Activated T-cell treated with anti-CD3 and anti-CD28 coated beads, Interleukin-2, amount 50 U/mL, for 24 hours (primary cell): ENCODE measurements at places on chromosomes 16 and 17.
A peak's percentile ranks its signal among the peaks of the same experiment; 100 is the strongest.

DNA sequence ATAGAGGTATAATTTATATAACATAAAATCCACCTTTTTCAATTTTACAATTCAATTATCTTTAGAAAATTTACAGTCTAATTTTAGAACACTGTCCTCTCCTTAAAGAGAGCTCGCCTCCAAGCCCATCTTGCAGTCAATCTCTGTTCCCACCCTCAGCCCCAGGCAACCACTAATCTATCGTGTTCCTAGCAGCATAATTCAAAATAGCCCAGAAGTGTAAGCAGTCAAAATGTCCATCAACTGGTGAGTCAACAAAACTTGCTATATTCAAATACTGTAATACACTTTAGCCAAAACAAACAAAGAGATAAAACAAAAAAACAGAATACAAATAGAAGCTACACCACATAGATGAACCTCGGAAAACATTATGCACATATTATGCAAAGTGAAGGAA lies 1006.8 kb upstream of the EEF2KMT start:
- DNase-seq, result no peak

DNA sequence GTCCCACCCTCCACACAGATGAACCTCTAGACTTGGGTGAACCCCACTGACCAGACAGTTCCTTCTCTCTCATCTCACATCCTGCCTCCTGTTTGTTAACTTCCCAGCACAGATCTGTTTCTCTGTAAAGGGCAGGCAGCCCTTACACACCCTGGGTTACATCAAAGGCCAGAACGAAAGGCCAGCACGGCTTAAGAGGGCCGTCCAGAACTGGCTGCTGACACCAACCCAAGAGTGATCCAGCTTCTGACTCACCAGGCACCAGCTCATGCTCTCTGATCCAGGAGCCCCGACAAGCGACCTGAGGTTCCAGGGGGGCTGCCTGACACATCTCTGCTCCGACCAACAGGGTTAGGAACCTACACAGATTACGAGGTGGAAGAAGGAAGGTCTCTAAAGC lies 86.9 kb downstream of the MRM3 start:
- DNase-seq, result no peak

GRCh38 chr16:60636117-60636516 lies 1400.1 kb downstream of the CDH8 start:
- DNase-seq, result no peak

GRCh38 chr17:73535746-73536145 lies 108.5 kb downstream of the SDK2 start:
- DNase-seq, result no peak

DNA sequence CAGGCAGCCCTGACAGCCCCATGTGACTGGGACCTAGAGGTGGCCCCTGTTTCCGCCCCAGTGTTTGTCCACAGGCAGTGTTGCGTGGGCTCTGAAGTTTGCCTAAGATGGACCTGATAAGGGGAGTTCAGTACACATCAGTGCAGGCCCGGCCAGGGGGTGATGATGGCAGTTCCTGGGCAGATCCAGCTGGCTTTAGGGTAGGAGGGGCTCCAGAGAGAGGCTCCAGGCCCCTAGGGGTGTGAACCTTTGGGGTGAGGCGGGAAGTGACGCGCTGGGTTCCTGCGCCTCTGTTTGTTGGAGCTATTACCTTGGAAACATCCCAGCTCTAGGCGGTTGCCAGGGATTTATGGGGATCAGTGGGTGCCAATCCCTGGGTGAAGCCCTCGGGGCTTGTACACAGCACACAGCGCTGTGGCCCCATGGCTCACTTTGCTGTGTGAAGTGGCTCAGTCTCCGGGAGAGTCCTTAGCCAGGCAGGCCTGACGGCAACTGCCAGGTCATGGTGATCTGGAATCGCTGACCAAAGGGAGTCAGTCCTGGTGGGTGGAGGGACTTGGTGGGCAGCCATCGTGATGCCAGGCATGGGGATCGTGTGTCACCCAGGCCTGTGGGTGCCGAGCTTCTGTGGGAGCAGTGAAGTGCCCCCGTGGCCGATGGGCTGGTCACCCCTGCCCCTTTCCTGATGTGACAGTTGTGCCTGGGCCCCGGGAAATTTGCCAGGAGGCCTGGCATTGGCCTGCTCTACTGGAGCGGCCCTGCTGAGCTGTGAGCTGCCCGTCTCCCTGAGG lies 146.1 kb downstream of the SEC14L1 start:
- no peak for DNase-seq

- DNase-seq, result peak; percentile 12
These were observed 14.9 kb upstream of the ADGRG1 start for GRCh38 chr16:57613514-57613913.

GRCh38 chr17:47278561-47278960 lies 24.9 kb downstream of the ITGB3 start:
- no peak for DNase-seq

GRCh38 chr17:72388765-72389473 lies 268.1 kb downstream of the SOX9 start:
- no peak for DNase-seq

DNA sequence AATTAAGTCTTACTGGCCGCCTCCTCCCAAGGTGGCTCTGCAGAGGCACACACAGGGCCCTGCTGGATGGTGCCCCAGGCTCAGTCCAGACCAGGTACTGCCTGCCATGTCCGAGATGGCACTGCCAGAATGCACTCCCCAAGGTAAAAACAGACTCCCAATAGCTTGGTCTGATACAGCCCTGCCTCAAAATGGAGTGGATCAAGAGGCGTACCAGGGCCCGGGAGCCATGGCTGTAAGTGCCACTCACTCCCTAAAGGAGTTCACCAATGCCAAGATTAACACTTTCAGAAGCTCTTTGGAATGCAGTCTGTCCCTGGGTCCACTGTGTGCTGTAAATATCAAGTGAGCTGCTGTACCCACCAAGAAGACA lies 576 bp upstream of the MYO18A start:
- no peak for DNase-seq

DNA sequence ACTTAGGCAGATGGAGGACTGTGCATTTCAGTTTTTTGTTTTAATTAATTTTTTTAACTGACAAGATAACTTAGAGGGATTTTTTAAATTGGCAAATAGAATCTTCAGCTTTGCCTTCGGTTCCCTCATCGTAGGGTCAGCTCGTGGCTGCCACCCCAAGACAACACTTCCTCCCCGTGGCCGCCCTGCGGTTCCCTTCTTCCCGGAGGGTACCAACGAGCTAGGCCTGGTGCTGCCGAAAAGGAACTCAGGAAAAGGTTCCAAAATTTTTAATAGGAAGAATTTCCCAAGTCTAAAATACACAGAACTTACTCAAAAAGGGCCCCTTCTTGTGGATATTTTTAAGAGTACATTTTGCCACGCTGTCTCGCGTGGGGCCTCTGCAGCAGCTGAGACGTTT lies 210.4 kb upstream of the CHMP6 start:
- peak; percentile 41 for DNase-seq

GRCh38 chr17:64056269-64057005 lies 36.0 kb upstream of the ICAM2 start:
- no peak for DNase-seq

DNA sequence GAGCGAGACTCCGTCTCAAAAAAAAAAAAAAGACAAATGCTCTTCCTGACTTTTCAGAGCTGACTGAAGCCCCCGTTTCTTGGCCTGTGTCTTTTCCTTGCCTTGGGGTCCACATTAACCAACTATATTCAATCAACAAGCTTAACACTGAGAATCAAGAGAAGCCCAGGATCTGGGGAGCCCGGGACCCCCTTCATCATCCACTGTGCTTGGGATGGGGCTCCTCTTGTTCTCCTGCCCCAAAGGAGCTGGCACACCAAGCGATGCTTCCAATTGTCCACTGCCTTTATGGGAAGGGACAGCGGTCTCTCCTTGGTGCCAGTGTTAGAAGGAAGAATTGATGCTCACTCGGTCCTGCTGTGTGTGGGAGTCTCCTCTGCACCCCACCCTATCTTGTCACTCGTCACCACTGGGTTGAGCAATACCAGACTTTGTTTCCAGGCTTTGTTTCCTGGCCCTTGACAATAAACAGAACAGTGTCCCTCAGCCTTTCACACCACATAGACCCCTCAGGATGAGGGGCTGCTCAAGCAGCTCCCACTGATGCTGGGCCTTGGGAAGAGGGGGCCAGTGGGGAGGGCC lies 146.7 kb downstream of the KCNJ12 start:
- DNase-seq, result no peak

DNA sequence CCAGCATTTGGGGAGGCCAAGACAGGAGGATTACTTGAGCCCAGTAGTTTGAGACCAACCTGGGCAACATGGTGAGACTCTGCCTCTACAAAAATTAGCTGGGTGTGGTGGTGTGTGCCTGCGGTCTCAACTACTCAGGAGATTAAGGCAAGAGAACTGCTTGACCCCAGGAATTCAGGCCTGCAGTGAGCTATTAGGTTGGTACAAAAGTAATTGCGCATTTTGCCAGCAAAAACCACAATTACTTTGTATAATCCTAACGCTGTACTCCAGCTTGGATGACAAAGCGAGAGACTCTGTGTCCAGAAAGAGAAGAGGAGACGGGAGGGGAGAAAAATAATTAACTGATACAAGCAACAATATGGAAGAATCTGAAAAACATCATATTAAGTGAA lies 32.7 kb downstream of the YWHAE start:
- DNase-seq, result no peak

DNA sequence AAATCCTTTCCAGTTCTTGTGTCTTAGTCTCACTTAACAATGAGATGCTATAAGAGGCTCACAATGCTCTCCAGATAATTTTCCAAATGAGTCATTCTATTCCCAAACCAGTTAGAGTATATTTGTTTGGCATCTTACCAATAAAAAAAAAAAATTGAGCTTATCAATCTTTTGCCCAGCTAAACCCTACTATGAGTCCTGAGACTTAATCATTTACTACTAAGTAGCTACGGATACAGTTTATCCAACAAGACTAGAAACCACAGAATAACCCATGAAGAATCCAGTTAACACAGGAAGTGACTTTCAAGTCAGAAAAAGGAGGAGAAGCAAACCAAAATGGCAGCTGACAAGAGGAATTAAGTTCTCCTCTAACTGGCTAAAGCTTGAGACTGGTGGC lies 330.3 kb upstream of the XYLT1 start:
- no peak for DNase-seq

GRCh38 chr17:44280392-44280937 lies 12.5 kb upstream of the SLC4A1 start:
- DNase-seq, result no peak

GRCh38 chr17:78616946-78617345 lies 39.8 kb upstream of the DNAH17 start:
- DNase-seq, result no peak

DNA sequence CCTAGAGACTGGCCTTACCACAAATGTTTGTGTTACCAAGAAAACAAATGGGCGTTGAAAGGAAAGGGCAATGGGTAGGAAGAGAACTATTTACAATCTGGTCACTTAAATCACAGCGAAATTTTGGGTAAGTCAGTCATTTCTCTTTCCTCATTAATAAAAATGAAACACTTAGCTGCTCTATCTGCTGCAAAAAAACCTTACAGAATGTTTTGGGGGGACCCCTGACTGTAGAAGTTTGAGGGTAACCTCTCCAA lies 742 bp upstream of the NUTF2 start:
- no peak for DNase-seq

DNA sequence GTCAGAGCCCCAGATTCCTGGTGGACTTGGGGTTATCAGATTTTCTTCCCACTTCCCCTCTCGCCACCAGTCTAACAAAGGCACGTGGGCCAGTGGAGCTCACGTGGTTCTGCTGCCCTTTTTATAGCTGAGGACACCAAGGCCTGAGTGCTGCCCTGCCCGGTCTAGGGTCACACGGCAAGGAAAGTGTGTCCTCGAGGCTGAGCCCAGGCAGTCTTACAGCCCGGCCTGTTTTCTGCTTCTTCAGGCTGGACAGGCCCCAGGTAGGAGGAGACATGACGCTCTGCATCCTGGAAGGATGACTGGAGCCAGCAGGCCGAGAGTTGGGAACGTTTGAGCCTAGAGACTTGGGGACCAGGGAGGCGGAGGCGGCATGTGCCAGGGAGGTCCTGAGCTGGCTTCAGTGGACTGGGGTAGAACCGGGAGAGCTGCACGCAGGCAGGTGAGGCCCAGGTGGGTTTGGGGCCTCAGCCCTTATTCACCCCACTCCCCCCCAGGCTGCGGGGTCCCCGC lies 3.5 kb downstream of the CTRB1 start:
- DNase-seq, result no peak

- DNase-seq, result no peak
These were observed 946 bp upstream of the TMEM256 start for GRCh38 chr17:7404737-7405349.

DNA sequence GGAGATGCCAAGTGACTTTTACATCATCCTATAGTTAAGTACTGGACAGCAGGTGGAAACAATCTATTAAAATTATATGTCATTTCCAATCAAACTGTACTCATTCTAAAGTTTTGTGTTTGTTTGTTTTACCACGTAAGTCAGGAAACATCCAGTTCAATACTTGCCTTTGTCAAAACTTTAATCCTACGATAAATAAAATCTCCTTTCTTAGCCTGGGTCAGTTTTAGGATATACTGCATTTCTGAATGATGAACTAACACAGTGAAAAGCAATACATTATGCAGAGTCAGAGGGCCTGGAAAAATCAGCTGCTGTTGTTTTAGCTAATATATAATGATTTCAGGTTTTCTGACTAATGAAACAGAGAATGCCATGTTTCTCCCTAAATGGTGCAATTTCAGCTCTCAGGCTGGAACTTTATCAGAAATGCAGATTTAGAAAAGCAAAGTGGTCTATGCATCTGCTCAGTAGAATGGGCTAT lies 756.4 kb downstream of the CDH11 start:
- DNase-seq, result no peak

- DNase-seq, result no peak
These were observed 18.5 kb upstream of the GGA2 start for GRCh38 chr16:23528644-23529310.

DNA sequence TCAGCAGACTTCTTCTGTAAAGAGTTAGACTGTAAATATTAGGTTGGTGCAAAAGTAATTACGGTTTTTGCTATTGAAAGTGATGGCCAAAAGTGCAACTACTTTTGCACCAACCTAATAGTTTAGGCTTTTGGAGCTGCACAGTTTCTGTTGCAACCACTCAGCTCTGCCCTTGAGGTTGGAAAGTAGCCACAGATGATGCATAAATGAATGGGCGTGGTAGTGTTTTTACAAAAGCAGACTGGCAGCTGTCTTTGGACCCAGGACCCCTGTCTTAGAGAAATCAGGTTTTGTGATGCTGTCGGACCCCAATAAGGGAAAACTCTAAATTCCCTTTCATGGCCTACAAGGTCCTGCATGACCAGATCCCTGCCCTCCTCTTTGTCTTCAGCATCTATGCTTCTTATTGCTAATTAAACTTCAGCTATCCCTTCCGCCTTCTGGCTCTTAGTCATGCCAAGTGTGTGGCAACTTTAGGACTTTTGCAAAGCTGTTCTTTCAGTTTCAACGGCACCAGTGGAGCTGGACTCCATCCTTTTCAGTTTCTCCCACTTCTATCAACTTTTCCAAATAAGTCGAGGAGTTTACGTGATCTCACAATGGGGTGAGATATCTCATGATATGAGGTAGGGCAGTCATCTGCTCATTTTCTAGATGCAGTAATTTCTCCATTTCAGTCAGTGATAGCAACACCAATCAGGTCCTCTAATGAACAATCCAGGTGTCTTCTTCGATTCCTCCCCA lies 232.3 kb downstream of the XYLT1 start:
- DNase-seq, result no peak
